ENCODE measurements at places on chromosomes 2 and 18. TPM values are rescaled to one million over a fixed set of nuclear protein-coding genes. Genes with fewer than 3 reads are reported as not detected.

- H3K4me1 ChIP-seq = no peaks in the 10 kb centered on the region
- H3K36me3 ChIP-seq = no peaks in the 10 kb centered on the region
- H3K27ac ChIP-seq = no peak overlapping the region
- no peak for DNase-seq
Measured at GRCh38 chr2:224268441-224268840, 133.5 kb downstream of the FAM124B start.

- H3K4me1 ChIP-seq = no peaks in the 10 kb centered on the region
- H3K4me3 ChIP-seq = no peak overlapping the region
- DNase-seq = no peak
- no peaks in the 10 kb centered on the region for H3K27me3 ChIP-seq
- H3K27ac ChIP-seq = no peak overlapping the region
Measured at GRCh38 chr2:162795312-162795711, 43.3 kb downstream of the KCNH7 start.

DNA sequence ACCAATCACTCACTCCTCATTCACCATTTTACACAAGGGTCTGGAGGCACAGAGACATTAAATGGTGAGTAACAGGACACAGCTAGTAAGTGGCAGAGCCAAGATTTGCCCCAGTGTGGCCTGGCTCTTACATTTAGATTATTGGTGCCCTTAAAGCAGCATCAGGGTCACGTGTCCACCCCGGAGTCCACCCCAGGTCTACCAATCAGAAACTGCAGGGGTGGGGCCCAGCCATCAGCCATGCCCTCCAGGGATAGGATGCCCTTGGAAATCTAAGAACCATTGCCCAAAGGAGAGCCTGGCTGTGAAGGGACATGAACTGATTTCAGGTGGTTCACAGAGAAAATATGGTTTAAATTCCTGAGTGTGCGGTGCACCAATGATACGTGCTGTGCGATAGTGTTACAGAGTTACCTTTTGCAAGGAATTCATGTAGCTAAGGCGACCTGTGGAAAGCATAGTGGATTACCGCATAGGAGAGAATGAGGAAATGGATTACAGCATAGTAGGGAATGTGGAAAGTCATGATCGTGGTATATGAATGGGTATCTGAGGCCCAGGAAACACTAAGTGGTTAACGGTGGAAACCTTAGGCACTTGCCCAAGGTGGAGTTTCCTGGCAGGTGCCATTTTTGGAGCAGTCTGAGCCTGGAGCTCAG lies 17.8 kb downstream of the IGFBP5 start:
- no peak overlapping the region for H3K27ac ChIP-seq
- no peaks in the 10 kb centered on the region for H3K4me1 ChIP-seq
- H3K36me3 ChIP-seq = no peaks in the 10 kb centered on the region
- H3K27me3 ChIP-seq = peaks cover 4% of the 10 kb centered on the region
- no peak for DNase-seq

GRCh38 chr2:7896940-7897487 lies 784.8 kb upstream of the ID2 start:
- peaks cover 2% of the 10 kb centered on the region for H3K36me3 ChIP-seq
- DNase-seq = no peak
- H3K27ac ChIP-seq = no peak overlapping the region
- no peak overlapping the region for H3K4me3 ChIP-seq
- peaks cover 8% of the 10 kb centered on the region for H3K4me1 ChIP-seq
- H3K27me3 ChIP-seq = peaks cover 2% of the 10 kb centered on the region

DNA sequence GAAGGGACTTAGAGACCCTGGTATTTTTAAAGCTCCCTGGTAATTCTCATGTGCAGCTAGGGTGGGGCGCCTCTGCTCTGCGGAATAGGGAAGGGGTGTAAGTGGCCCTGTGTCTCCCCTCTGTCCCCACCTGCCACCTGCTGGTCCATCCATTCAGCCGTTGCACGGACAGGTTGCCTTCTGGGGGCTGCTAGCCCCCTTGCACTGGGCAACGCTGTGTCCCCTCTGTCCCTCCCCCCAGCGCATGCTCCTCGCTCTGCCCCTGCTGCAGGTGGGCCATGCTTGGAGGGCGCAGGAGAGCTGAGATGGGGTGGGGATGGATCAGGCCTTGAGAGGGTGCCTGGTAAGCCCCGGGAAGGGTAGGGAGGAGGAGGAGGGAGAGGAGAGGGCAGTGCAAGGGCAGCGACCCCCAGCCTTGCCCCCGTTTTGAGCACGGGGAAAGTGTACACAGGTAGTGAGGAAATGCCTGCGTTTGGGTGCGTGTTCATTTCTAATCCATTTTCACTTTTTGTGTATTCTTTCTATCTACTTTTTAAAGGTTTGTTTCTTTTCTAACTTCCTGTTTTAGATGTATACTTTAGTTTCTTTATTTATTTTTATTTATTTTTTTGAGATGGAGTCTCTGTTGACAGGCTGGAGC lies 23.9 kb downstream of the RRM2 start:
- H3K4me1 ChIP-seq = peaks cover 6% of the 10 kb centered on the region
- DNase-seq = no peak
- no peak overlapping the region for H3K4me3 ChIP-seq
- peaks cover 53% of the 10 kb centered on the region for H3K36me3 ChIP-seq
- H3K27ac ChIP-seq = no peak overlapping the region
- no peaks in the 10 kb centered on the region for H3K27me3 ChIP-seq

- no peak overlapping the region for H3K4me3 ChIP-seq
- H3K27me3 ChIP-seq = no peaks in the 10 kb centered on the region
- DNase-seq = no peak
- H3K36me3 ChIP-seq = peaks cover 48% of the 10 kb centered on the region
- H3K27ac ChIP-seq = no peak overlapping the region
Measured at GRCh38 chr2:135945526-135945925, 39.9 kb downstream of the DARS1 start.

- H3K27me3 ChIP-seq = peaks cover 38% of the 10 kb centered on the region
- no peak overlapping the region for H3K27ac ChIP-seq
- no peaks in the 10 kb centered on the region for H3K36me3 ChIP-seq
- DNase-seq = no peak
- H3K4me3 ChIP-seq = no peak overlapping the region
Measured at GRCh38 chr2:70793450-70793849, 3.0 kb upstream of the FIGLA start.

DNA sequence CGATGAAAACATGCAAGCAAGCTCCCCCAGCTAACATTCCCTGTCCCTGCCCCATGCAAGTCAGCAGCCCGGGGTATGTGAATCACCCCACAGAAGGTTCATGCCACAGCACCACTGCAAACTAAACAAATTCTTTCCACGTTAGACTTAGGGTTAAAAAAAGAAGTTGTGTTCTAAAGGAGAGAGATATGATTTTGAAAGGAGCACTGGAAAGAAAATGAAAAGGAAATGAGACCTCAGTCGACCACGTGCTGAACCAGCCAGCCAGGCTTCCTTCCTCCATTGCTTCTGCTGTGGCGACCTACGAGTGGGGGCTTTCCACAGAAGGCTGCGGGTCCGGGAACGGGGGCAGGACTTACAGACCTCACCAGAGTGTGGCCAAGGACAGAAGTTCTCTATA lies 52.0 kb downstream of the ARL4C start:
- peak overlapping the region; percentile 95 for H3K27ac ChIP-seq
- peak overlapping the region; percentile 48 for H3K4me3 ChIP-seq
- DNase-seq = peak; percentile 65
- H3K4me1 ChIP-seq = peaks cover 62% of the 10 kb centered on the region
- H3K36me3 ChIP-seq = peaks cover 6% of the 10 kb centered on the region

DNA sequence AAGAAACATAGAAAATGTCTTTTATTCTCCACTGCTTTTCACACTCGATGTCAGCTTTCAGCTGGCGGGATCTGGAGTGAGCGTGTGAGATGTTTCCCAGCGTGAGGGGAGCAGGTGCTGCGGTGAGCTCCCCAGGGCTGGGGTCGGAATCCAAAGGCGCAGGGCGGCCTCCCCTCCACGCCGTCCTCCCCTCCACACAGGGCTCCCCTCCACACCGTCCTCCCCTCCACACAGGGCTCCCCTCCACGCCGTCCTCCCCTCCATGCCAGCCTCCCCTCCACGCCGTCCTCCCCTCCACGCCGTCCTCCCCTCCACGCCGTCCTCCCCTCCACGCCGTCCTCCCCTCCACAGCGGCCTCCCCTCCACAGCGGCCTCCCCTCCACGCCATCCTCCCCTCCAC lies 26.9 kb upstream of the KCNG2 start:
- H3K27ac ChIP-seq = no peak overlapping the region
- H3K27me3 ChIP-seq = peaks cover 25% of the 10 kb centered on the region
- DNase-seq = no peak
- H3K36me3 ChIP-seq = peaks cover 1% of the 10 kb centered on the region

GRCh38 chr2:119283873-119284331 lies 60.3 kb downstream of the STEAP3 start:
- H3K27ac ChIP-seq = no peak overlapping the region
- H3K4me1 ChIP-seq = no peaks in the 10 kb centered on the region
- H3K36me3 ChIP-seq = no peaks in the 10 kb centered on the region
- no peak for DNase-seq

- no peak overlapping the region for H3K4me3 ChIP-seq
- no peaks in the 10 kb centered on the region for H3K27me3 ChIP-seq
- DNase-seq = no peak
- H3K36me3 ChIP-seq = no peaks in the 10 kb centered on the region
- no peaks in the 10 kb centered on the region for H3K4me1 ChIP-seq
- H3K27ac ChIP-seq = no peak overlapping the region
Measured at GRCh38 chr2:52970642-52971041, 797.0 kb upstream of the CHAC2 start.

- no peaks in the 10 kb centered on the region for H3K4me1 ChIP-seq
- DNase-seq = no peak
Measured at GRCh38 chr2:229287823-229288222, 16.7 kb upstream of the PID1 start.

GRCh38 chr2:129548880-129549279 lies 430.6 kb upstream of the RAB6C start:
- DNase-seq = no peak
- no peaks in the 10 kb centered on the region for H3K36me3 ChIP-seq
- no peaks in the 10 kb centered on the region for H3K4me1 ChIP-seq
- no peaks in the 10 kb centered on the region for H3K27me3 ChIP-seq

GRCh38 chr18:45688113-45688512 lies 35.9 kb upstream of the SLC14A1 start:
- no peaks in the 10 kb centered on the region for H3K36me3 ChIP-seq
- H3K4me3 ChIP-seq = peak overlapping the region; percentile 40
- peaks cover 65% of the 10 kb centered on the region for H3K4me1 ChIP-seq
- peak overlapping the region; percentile 35 for H3K27ac ChIP-seq
- DNase-seq = peak; percentile 33

GRCh38 chr2:7835693-7836680 lies 845.9 kb upstream of the ID2 start:
- peaks cover 8% of the 10 kb centered on the region for H3K4me1 ChIP-seq
- H3K4me3 ChIP-seq = no peak overlapping the region
- no peak overlapping the region for H3K27ac ChIP-seq
- peaks cover 11% of the 10 kb centered on the region for H3K27me3 ChIP-seq
- peaks cover 2% of the 10 kb centered on the region for H3K36me3 ChIP-seq

DNA sequence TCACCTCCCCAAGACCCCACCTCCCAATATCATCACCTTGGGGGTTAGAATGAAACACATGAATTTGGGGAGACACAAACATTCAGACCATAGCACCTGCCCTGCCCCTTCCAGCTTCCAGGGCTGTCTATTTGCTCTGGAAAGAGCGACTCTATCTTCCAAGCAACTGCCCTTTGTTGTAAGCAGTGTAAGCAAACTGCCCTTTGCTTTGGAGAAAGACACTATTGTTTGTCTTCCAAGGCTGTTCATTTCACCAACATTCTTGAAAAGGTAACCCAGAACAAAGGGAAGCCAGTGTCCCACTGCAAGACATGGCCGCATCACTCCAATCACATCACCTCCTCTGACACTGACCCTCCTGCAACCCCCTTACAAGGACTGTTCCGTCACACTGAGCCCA lies 16.9 kb upstream of the SEH1L start:
- H3K4me1 ChIP-seq = peaks cover 4% of the 10 kb centered on the region
- H3K36me3 ChIP-seq = no peaks in the 10 kb centered on the region
- no peak overlapping the region for H3K27ac ChIP-seq
- no peak for DNase-seq
- H3K27me3 ChIP-seq = peaks cover 2% of the 10 kb centered on the region
- no peak overlapping the region for H3K4me3 ChIP-seq

DNA sequence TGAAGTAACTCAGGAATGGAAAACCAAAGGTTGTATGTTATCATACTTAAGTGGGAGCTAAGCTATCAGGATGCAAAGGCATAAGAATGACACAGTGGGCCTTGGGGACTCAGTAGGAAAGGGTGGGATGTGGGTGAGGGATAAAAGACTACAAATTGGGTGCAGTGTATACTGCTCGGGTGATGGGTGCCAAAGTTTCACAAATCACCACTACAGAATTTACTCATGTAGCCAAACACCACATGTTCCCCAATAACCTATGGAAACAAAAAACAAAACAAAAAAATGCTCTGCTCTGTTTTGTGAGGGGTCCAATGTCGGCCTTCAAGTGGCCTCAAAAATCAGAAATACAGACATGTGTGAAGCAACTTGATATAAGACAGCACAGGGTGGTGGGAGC lies 8.9 kb upstream of the RNF144A start:
- DNase-seq = no peak
- H3K36me3 ChIP-seq = peaks cover 33% of the 10 kb centered on the region
- H3K27ac ChIP-seq = peak overlapping the region; percentile 66
- peaks cover 74% of the 10 kb centered on the region for H3K4me1 ChIP-seq
- no peak overlapping the region for H3K4me3 ChIP-seq

DNA sequence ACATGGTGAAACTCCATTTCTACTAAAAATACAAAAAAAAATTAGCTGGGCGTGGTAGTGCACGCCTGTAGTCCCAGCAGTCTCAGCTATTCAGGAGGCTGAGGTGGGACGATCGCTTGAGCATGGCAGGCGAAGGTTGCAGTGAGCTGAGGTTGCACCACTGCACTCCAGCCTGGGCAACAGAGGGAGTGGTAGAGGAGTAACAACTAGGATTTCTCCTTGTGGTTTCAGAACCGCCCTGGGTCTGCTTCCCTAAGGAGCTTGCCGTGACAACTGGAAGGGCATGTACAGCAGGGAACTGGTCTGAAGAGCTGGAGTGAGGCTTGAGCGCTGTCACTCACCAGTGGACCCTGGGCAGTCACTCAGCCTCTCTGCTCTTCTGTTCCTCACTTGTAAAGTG lies 29.1 kb downstream of the REEP1 start:
- H3K4me1 ChIP-seq = no peaks in the 10 kb centered on the region
- no peaks in the 10 kb centered on the region for H3K36me3 ChIP-seq
- peaks cover 3% of the 10 kb centered on the region for H3K27me3 ChIP-seq
- H3K27ac ChIP-seq = no peak overlapping the region

DNA sequence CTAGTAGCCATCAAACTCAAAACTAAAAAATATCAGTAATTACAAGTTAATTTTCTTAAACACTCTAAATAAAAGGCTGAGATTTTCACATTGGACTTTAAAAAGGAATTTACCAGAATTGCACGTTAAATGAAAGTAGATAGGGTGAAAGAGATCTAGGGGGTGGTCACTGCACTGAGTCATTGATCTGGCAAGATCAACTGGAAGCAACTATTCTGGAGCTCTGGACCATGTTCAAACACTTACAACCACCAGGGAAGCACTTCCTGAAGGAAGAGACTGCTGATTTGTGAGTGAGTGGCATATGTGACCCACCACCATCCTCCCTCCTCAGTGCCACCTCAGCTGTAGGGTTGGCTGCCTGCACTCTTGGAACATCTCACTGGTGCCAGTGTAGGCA lies 111.8 kb downstream of the UGGT1 start:
- DNase-seq = no peak
- H3K27ac ChIP-seq = no peak overlapping the region
- H3K27me3 ChIP-seq = no peaks in the 10 kb centered on the region
- H3K4me3 ChIP-seq = no peak overlapping the region
- no peaks in the 10 kb centered on the region for H3K4me1 ChIP-seq
- H3K36me3 ChIP-seq = no peaks in the 10 kb centered on the region

The KATNAL2 gene
- 0.69 TPM for total RNA-seq

The SERPINB4 gene
- not detected for total RNA-seq

The ITPRIPL1 gene
- total RNA-seq = 30.2 TPM

The ERFE gene
- total RNA-seq = not detected

The PRKAG3 gene
- not detected for total RNA-seq

The ANKRD62 gene
- not detected for total RNA-seq

The NOL4 gene
- not detected for total RNA-seq

All from activated CD4-positive, alpha-beta memory T cell treated with anti-CD3 and anti-CD28 coated beads for 36 hours (primary cell).